Mesenchymal stem cell (in vitro differentiated cells and primary cell): ENCODE measurements at places on chromosomes 13 and 19.

DNA sequence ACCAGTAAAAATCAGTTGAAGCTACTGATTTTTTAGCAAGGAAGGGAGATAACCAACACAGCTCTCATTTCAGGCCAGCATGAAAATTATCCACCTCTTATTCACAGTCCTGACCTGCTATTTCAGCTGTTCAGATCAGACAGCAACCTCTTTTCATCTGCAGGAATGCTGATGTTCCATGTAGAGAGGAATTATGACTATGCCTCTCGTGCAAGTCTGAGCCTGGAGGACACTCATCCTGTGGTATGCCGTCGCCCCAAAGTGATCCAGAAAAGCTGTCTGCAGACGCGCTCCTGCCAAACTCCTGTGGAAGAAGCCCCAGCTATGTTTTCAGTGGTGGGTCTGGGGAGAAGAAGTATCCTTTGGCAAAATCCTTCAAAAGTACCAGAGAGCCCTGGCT lies 563.5 kb upstream of the SLITRK1 start:
- no peak for DNase-seq

GRCh38 chr19:35975608-35976214 lies 19.3 kb upstream of the SDHAF1 start:
- DNase-seq, result peak; percentile 40

GRCh38 chr13:90454002-90454636 lies 893.4 kb upstream of the MIR17HG start:
- DNase-seq, result no peak

DNA sequence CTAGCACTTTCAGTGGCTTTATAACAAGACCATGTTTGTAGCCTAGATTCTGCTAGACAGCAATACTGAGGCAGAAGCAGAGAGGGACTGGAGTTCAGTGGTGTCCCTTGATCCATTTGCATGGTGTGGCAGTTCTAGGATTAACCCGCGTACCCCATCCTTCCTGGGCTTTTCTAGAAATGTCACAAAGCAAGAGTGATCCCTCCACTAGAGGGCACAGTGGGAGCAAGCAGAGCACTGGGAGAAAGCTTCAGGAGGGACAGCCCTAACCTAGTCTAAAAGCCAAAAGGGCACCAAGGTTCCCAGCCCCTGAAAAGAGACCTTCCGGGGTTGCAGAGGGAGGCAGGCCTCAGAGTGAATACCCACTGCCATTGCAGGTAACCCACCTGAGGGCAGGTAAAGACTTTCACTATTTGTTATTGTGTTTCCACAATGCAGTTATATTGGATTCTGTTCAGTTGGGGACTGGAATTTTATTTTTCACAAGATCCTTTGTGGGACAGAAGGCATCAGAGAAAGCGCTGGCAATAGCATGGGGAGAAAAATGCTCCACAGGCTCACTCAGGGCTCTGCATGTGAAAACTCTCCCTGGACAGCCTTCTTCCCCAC lies 170.6 kb downstream of the FLT1 start:
- peak; percentile 76 for DNase-seq

- DNase-seq, result peak; percentile 27
These were observed 256.0 kb upstream of the IRS2 start for GRCh38 chr13:110042253-110042950.

DNA sequence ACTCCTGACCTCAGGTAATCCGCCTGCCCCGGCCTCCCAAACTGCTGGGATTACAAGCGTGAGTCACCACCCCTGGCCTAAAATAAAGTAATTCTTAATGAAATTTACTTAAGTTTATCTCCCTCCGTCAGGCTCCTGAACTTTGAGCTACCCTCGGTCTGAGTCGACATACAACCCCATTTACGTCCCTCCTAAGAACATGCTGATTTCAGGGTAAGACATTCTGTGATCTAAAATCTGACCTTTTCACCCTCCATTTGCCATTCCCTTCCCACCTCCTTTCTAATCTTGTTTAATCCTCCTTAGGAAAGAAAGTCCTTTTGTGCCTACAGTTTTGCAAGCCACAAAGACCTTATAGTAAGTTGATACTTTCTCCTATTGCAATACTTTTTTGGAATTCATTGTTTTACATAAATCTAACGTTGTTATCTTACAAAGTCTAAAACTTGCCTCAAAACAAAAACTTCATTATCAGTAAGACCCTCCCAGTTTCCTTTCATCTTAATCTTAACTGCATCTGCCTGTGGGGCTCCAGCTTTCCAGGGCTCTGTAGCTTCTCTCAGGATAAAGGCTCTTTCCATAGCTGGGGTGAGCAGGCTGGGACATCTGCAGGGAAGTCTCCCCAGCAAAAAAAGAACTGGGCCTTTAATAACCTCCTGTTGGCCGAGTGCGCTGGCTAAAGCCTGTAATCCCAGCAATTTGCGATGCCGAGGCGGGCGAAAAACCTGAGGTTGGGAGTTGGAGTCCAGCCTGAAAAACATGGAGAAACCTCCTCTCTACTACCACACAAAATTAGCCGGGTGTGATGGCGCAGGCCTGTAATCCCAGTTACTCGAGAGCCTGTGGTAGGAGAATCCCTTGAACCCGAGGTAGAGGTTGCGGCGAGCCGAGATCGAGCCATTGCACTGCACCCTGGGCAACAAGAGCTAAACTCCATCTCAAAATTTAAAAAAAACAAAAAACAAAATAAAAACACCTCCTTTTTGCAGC lies 143.1 kb downstream of the ZNF737 start:
- peak; percentile 3 for DNase-seq

GRCh38 chr13:20126541-20127261 lies 34.2 kb downstream of the GJA3 start:
- DNase-seq, result no peak

GRCh38 chr13:27709779-27710178 lies 82.5 kb upstream of the GSX1 start:
- DNase-seq, result no peak

GRCh38 chr13:21518617-21519144 lies 59.6 kb upstream of the ZDHHC20 start:
- no peak for DNase-seq

DNA sequence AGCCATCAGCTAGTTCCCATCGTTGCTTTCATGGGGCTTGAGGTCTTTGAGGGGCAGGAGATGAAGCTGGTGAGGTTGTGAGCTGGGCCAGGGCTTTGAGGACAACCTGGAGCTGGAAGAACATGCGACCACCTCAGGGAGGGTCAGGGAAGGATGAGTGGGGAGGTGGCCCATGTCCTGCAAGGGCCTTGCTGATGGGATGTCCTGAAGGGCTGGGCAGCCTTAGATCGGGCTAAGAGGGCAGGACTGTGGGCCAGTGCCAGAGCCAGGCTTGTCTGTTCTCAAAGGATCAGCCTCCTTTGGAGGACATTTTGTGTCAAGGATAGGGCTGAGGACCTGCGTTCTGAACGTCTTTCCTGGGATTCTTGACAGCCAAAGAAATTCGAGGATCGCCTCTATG lies 10.5 kb downstream of the CYTH2 start:
- no peak for DNase-seq

GRCh38 chr13:34004676-34005075 lies 186.7 kb downstream of the RFC3 start:
- no peak for DNase-seq

GRCh38 chr13:100112186-100112838 lies 23.4 kb downstream of the PCCA start:
- no peak for DNase-seq

GRCh38 chr13:33174931-33175330 lies 110.6 kb downstream of the STARD13 start:
- DNase-seq, result peak; percentile 80

DNA sequence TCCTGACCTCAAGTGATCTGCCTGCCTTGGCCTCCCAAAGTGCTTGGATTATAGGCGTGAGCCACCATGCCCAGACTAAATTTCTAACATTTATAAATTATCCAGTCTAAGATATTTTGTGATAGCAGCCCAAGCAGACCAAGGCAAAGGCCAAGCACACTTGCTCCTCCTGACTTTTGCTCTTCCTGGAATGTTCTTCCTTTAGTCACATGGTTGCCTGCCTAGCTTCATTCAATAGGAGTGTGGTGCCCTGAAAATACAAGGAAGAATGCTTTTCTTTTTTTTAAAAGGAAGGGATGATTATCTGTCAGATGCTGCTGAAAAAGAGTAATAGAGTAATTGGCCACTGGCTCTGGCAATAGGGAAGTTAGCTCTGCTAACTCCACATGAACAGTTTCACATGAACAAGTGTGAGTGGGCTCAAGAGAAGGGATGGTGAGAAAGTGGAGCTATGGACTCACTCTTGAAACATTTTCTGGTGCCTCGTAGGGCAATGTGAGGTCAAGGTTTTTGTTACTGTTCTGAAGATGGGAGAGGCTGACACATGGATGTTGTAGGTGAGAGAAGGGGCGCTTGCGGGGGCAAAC lies 47.1 kb downstream of the USPL1 start:
- DNase-seq, result no peak

DNA sequence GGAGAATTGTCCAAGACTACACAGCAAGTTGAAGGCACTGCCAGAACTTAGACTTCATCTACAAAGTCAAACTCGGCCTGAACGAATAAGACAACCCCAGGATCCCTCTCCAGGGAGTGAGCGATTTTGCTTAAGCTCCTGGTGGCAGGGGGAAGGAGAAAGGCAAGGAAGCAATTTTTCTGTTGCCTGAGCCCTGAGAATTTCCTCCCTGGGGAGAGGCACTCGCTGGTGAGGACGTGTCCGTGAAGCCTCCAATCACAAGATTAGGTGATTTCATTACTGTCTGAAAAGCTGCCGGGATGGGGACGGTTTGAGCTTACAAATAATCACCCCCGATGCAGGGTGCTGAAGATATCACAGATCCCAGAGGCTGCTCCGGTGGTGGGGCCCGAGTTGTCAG lies 45.6 kb downstream of the TINCR start:
- DNase-seq, result no peak

DNA sequence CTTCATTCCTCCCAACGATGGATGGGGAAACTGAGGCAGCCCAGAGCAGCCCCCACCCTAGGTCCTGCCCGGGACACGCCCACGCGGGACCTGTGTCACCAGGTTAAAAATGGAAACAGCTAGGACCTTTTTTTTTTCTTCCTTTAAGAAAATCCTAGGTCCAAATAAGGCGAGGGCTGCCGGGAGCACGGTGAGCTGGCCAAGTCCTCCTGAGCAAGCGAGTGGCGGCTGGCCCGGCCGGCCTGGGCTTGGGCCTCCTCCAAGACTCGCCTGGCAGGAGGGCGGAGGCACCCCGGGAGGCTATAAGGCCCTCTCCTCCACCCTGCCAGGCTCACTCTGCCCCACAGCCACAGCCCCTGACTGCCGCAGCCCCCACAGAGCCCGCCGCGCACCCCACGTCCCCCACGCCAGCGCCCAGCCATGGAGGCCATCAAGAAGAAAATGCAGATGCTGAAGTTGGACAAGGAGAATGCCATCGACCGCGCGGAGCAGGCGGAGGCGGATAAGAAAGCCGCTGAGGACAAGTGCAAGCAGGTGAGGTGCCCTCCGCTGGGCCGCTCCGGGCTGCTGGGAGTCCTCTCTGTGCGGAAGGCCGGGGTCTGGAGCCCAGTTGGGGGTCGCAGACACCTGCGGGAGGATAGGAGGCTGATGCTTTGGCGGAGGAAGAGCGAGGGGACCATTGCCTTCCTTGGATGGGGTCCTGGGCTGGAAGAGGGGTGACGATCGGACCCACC lies 8.9 kb upstream of the TPM4 start:
- no peak for DNase-seq

GRCh38 chr13:49998714-49999624 lies 2.1 kb downstream of the TRIM13 start:
- no peak for DNase-seq

DNA sequence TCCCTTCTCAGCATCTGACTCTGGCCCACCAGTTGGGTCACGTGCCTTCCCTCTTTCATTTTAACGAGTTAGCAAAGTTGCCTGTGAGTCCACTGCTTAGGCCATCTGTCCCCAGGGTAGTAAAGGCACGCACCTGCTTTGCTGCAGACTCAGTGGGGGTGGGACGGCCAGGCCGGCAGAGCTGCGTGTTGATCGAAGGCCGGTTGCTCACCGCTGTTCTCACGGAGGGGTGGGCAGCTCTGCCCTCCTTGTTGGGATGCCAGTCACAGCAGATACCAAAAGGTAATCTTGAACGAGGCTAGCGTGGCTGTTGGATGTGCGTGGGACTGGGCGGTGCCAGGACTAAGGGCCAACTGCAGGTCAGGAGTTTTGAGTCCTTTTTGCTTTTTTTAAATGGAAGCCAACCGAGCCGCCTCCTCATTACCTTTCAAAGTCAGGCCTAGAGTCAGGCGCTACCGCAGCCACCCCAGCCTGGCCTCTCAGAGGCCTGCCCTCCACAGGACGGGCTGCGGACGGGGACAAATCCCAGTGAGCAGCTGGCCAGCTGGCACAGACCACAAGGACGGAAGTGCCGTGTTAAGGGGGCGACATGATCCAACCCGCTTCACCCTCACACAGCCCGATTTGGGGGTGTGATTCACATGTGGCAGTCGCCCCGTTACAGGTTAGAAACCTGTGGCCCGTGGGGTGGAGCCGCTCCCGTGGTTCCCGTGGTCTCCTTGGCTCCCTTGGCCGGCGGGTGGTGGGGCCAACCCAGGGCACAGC lies 20.6 kb downstream of the ADPRHL1 start:
- DNase-seq, result no peak

DNA sequence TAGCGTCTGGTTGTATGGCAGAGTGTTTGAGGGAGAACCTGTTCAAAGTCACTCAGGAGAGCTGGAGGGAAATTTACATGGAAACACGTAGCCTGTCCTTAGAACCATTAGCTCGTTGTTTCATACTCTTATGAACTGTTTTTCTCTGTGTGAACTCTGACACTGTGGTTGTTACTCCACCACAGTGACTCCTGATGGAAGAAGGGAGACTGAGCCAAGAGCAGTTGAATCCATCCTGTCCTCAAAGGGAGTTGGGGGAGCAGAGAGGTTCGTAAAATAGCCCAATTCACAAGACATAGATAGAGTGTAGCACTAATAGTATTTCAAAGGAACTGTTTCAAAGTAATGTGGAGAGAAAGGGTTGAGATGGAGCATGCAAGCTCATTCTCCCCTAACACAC lies 964.8 kb downstream of the PCDH9 start:
- DNase-seq, result no peak

DNA sequence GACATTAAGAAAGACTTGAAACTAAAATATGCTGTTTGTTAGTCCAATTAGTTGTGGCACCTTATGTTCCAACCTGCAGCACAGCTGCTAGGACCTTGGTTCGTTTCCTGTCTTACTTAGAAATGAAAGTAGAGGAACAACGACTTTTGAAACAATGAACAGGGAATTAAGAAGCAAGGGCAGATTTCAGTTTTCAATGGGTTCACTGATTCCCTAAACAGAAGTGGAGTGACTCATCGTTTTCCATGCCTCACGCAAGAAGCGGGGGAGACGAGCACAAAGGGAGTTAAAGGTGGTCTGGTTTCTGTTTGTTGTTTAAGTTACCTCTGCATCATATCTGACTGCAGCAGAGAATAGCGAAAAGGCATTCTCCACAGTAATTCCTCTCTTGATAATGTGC lies 44.8 kb downstream of the PHF11 start:
- DNase-seq, result peak; percentile 73

GRCh38 chr13:98462946-98463345 lies 114.0 kb downstream of the STK24 start:
- DNase-seq, result no peak

DNA sequence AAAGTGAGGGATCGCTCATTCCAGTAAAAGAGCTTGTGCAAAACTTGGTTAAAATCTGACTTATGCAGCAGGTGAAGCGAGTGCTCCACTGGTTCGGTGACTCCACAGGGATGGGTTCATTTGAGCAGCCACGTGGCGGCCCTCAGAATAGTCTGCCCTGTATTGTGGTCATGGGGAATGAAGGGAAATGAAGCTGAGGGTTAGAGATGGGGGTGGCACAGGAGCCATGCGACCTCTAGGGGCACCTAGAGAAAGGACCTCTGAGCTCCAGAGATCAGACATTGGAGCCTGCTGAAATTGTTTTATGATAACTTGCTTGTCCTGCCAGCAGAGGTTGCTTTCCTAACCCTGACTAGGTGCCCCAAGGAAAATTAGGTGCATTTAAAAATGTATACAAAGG lies 26.6 kb downstream of the CBY2 start:
- no peak for DNase-seq

- peak; percentile 54 for DNase-seq
These were observed 24.3 kb downstream of the ARL11 start for GRCh38 chr13:49652355-49653305.
